NCI-H524 (cell line): ENCODE measurements at places on chromosomes 2 and 18.
A peak's percentile ranks its signal among the peaks of the same experiment; 100 is the strongest.

GRCh38 chr2:177148477-177149154 is 64.0 kb upstream of the HNRNPA3 start:
- peak; percentile 95 for DNase-seq

DNA sequence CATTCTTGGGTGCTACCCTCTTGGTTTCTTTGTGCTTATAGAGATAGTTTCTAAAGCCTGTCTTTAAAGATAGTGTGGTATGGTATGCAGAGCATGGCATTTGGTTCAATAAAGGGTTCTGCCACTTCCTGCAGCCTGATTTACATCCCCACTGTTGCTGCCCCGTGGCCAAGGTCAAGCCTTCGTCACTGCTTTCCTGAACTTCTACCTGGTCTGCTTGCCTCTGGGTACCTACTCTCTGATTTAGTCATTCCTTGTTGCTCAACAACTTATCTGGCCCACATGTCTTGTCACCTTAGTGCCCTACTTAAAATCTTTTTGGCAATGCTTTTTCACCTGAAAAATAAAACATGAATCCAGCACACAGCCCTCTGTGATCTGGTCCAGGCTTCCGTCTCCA is 352.9 kb downstream of the LPIN1 start:
- no peak for DNase-seq

- no peak for DNase-seq
These were observed 31.8 kb downstream of the AGFG1 start for GRCh38 chr2:227503433-227504406.

DNA sequence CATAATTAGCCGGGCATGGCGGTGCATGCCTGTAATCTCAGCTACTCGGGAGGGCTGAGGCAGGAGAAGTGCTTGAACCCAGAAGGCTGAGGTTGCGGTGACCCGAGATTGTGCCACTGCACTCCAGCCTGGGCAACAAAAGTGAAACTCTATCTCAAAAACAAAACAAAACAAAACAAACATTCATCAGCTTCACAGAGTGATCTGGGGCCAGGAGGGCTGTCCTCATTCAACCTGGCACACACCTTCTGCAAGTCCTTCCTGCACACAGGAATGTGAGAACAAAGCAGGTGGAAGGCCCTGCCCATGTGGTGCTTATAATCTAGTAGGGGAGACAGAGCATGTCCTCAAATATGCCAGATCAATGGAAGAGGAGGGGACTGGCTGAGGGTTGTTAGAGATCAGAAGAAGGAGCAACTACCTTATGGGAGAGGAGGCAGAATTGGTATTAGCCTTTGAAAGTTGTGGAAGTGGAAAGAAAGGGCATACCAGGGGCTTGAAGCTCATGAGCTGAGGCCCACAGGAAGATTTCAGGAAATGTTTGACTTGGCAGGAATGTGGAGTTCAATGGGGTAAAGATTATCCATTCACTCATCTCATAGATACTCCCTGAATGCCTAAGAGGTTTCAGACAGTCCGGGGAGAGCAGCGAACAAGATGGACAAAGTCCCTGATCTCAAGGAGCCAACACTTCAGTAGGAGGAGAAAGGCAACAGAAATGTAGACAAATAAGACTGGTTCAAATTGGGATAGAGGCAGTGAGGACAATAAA is 155.3 kb upstream of the SIX3 start:
- no peak for DNase-seq
